Right ventricle myocardium superior (tissue), 1 donor: ENCODE measurements at places on chromosomes 5 and 9. TPM values are rescaled to one million over a fixed set of nuclear protein-coding genes. Genes with fewer than 3 reads are reported as not detected.

DNA sequence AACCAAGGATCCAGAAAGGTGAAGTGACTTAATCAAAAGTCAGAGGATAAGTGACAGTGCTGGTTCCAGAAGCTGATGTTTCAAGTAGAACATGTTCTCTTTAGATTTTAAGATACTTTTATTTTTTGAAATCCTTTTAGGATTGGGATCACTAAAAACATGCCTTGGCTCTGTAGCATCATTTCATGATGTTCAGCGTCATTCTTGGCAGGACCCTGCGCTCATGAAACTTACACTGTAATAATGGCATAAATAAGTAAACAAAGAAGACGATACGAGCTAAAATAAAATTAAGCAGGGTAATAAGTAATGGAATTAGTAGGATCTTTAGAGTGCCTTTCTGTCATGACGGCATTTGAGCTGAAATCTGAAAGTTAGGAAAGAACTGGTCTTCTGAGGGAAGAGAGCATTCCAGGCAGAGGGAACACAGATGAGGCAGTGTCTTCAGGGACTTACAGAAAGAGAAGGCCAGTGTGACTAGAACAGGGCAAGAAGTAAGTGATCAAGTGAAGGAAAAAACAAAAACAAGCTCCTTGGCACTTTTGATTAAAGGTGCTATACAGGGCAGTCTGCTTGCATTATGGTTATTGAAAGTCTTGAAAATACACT is 19.9 kb downstream of the CTNNA1 start:
- DNase-seq = no peak

DNA sequence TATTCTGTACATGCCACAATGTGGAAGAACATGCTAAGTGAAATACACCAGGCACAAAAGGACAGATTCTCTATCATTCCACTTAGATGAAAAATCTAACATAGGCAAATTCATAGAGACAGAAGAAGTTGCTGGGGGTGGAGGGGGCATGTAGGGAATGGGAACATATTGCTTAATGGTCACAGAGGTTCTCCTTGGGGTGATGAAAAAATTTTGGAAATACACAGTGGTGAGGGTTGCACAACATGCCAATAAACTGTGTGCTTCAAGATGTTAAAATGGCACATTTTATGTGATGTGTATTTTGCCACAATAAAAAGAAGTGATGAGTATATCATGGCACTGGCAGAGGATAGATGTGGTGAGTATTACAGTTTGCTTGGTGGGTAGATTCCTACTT is 111.9 kb downstream of the SUSD1 start:
- DNase-seq = no peak

GRCh38 chr9:105069696-105070095 is 141.7 kb upstream of the ABCA1 start:
- no peak for DNase-seq

Gene DAB2
- total RNA-seq = 29.9 TPM

DNA sequence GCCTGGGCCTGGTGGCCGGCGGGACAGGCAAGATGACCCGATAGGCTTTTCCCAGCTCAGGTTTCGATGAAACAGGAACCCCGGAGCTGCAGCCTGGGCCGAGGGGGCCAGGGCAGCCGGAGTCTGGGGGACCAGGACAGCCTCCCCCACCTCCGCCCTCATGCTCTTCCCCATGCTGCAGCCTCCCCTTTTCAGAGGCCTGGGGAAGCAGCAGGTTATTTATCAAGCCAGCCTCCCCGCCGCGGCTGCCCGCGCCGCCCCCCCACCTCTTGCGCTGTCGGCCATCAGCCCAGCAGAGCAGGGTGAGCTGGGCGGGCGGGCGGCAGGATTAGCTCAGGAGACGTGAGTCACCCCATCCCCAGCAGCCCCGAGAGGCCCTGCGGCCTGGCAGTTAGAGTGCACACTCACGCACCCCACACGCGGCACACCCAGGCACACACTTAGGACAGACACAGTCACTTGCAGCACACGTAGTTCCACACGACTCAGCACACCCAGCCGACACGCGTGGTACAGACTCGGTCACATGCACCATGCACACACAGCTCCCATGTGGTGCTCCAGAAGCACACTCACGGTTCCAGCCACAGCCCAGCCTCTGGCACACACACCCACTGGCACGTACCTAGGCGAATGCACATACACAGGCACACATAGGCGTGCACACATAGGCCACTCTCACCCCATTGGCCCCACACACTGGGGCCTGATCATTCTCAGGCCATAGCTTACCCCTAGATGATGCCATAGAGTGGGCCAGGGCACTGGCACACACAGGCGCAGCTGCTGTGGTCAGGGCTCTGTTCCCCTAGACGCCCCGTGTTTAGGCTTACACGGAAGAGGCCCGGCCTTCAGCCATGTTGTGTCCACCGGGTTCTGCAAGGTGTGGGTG is 13.0 kb downstream of the CXXC5 start:
- peak; percentile 90 for DNase-seq

Gene SLIT3
- total RNA-seq = 12.5 TPM

Gene GABRA1
- not detected for total RNA-seq

Gene TMEM215
- not detected for total RNA-seq

GRCh38 chr9:107480386-107480789 is 9.2 kb downstream of the KLF4 start:
- peak; percentile 75 for DNase-seq

DNA sequence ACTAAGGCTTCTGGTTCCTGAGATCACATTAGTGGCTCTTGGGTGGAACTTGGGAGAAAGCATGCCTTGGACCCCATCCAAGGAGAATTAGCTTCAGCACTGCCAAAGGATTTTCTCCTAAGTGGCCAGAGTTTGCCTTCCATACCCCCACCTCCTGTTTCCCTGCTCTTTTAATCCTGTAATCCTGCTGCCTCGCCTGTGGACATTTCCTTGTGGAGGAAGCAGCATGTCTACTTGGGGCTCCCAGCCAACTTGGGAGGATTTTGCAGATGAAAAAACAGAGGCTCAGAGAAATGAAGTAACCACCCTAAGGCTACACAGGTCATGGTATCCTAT is 1.6 kb downstream of the ARSI start:
- no peak for DNase-seq

DNA sequence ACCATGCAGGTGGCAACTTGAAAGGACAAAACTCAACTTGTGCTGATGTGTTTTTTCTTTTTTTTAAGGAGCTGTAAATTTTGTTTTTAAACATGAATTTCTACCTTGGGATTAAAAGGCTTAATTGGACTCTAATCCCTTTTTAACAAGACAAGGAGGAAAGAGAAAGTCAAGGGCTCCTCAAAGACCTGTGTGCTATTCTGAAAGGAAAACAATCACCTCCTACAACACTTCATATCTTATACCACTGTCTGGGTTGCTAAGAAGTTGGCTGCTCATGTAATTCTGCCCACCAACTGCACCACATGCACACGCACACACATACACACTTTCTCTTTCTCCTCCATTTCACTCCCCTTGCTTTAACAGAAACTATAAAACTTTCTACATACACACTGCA is 78.6 kb downstream of the SH3RF2 start:
- no peak for DNase-seq

DNA sequence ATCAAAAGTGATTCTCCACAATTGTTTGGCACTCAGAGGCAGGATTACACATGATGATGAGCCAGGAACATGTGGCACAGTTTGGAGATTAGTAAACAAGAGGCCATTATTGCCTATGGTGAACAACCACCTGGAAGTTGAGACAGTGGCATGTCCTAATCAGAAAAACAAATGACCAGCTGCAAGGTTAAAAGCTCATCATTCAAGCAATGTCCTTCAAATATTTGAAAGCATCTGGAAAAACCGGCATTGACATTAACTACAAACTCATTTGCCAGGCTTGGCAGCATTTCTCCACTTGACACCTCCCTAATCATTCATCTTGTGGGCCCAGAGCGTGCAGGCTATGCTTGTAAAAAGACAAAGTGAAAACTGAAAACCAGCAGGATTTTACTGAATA is 80.6 kb upstream of the MEGF10 start:
- no peak for DNase-seq

DNA sequence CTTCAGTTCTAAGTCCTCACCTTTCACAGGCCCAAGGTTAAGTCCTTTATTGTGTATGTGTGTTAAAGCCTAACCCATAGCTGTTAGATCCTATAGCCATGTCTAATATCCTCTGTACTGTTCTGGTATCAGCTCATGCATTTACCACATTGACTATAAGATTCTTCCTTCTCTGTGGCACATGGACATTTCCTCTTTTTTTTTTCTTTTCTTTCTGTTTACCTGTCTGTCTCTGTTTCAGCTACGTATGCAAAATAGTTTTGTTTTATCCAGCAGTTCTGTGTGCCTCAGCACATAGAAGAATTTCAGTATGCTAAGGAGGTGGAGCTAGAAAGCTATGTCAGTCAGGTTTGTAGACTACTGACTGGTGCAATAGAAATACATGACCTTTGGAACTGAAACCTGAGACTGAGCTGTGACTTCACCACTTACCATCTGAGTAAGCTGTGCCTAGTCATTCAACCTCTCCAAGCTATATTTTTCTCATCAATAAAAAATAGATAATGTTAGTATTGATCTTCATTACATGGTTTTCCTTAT is 155.6 kb upstream of the VLDLR start:
- no peak for DNase-seq

DNA sequence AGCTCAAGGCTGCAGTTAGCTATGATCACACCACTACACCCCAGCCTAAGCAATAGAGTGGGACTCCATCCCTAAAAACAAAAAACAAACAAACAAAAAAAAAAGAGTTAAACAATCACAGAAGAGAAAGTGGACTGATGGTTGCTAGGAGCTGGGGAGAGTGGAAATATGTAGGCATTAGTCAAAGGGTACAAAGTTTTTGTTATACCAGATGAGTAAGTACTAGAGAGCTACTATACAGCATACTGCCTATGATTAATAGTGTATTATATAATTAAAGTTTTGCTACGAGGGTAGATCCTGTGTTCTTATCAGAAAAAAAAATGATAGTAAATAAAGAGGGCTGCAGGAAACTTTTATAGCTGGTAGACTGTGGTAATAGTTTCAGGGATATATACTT is 538.6 kb downstream of the ELAVL2 start:
- DNase-seq = no peak

Gene SLC34A3
- total RNA-seq = not detected

DNA sequence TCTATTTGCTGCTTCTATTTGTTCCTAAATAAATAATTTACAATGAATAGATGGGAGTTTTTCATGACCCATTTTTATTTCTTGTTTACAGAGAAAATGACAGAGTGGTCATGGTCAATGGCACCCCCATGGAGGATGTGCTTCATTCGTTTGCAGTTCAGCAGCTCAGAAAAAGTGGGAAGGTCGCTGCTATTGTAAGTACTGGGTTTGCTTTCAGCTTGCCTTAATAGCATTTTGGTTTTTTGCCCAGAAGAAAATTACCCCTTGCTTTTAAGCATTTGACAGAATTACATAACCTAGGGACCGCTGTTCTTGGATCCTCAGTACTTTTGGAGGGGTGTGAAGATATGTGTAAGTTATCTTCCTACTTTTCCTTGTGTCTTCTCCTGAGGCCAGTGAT is 44.1 kb downstream of the TJP2 start:
- no peak for DNase-seq

GRCh38 chr5:143258559-143259253 is 144.8 kb downstream of the NR3C1 start:
- no peak for DNase-seq

GRCh38 chr9:31119890-31120454 is 1264.5 kb upstream of the ACO1 start:
- no peak for DNase-seq

DNA sequence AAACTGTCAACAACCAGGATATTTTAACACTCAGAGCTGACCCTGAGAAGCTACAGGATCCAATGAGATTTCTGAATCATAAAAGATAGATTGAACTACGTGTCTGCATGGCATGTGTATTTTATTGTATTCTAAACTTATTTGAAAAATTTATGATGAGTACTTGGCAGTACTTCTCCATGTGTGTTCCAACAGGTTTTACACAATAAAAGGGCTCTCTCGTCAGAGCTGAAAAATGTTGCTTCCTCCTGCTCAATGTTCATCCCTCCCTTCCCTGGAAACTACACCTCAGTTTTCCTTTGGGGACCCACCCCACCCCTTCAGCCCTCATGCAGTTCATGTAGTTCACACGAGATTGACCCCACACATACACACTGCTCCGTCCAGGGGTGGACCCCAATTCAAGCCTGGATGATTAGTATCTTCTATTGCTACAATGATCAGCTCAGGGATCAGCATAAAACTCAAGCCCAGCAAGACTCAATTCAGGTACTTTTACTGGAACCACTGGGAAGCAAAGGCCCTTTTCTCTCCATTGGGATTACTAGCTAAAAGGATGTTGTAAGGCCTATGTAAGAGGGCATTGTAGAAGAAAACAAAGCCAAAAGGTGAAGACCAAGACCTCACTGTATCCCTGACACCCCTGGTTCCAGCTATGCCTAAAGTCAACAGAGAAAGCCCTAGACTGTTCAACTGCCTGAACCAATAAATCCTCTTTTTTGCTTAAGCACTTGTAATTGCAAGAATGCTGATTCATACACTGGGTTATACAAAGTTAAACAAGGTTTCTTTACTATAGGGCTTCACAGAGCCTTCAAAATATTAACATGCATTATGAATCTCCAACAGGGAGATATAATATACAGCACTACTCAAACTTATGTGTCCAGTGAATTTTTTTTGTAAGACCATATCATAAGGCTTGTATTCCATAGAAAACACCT is 112.6 kb downstream of the SAXO1 start:
- no peak for DNase-seq

GRCh38 chr5:161549106-161549505 is 2.6 kb upstream of the GABRB2 start:
- no peak for DNase-seq

Gene EIF4E1B
- not detected for total RNA-seq

- no peak for DNase-seq
These were observed 22.0 kb upstream of the TGFBI start for GRCh38 chr5:136006761-136007251.

Gene TIMD4
- total RNA-seq = not detected

DNA sequence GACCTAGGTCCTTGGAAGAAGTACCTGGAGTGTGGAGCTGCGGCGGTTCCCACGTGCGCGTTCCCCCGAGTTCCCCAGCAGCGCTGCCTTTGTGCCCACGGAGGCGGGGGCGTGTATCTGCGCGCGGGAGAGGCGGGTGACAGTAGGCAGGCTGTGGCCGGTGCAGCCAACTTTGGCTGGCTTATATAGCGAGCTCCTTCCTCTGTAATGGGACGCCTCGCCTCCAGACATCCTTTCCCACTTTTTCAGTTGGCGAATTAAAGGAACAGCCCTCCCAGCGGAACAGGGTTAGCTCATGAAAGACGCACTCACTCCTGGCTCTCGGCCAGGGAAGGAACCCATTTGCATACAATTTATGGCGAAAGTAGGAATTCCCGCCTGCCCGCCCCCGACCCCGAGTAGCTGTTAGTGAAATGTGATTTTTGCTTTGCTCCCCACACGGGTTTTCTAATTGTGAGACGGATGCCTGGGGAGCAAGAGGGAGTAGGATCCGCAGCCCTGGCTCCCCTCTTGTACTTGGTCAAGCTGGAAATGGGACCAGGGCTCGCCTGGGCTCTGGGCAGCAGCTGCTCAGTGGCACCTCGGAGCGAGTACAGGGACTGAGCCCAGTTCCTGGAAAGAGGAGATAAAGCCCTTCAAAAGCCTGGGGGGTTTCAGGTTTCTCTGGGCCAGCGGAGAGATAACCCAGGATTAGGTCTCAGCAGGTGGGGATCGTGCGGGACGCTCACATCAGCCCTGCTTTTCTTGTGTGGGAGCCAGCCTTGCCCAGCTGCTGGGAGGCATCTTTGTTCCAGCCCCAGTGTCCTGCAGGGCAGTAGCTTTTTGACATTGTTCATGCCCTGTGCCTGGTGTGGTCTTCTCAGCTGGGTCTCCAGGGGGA is at the start of gene TNC:
Gene TNC (minus strand): TSS at position 159 of the 880 bp plus-strand sequence. CDS start 27,139 bp downstream, outside the sequence.
- DNase-seq = peak; percentile 65
